ENCODE measurements at places on chromosomes 3 and 15. TPM values are rescaled to one million over a fixed set of nuclear protein-coding genes. Genes with fewer than 3 reads are reported as not detected.

The PLSCR5 gene
- total RNA-seq, result not detected

The TM4SF4 gene
- total RNA-seq, result not detected

The TUSC7 gene
- total RNA-seq, result not detected

The TLR9 gene
- 0.07 TPM for total RNA-seq

The GOLGA6L25 gene
- total RNA-seq, result not detected

The RASL12 gene
- not detected for total RNA-seq

The DNAJA4 gene
- 5.8 TPM for total RNA-seq

The AQP9 gene
- total RNA-seq, result not detected

The PPM1L gene
- total RNA-seq, result 4.1 TPM

The GPR87 gene
- total RNA-seq, result 121 TPM

The TRH gene
- total RNA-seq, result not detected

The SNTN gene
- total RNA-seq, result not detected

The ST8SIA2 gene
- not detected for total RNA-seq

The TMED3 gene
- total RNA-seq, result 84.6 TPM

The GOLGA8Q gene
- total RNA-seq, result 1.6 TPM

The SERINC4 gene
- not detected for total RNA-seq

The FHIT gene
- 3.8 TPM for total RNA-seq

The ROPN1 gene
- not detected for total RNA-seq

The PLA2G4B gene
- 6.6 TPM for total RNA-seq

The CD86 gene
- total RNA-seq, result 0.07 TPM

The ARPIN gene
- total RNA-seq, result 5.1 TPM

The XIRP1 gene
- total RNA-seq, result not detected

The SLC9C1 gene
- 0.21 TPM for total RNA-seq

Measured in nasal cavity respiratory epithelium epithelial cell of viscerocranial mucosa (primary cell).